ENCODE measurements at places on chromosomes 16 and 17.

GRCh38 chr16:87108941-87109340 is 208.3 kb downstream of the C16orf95 start:
- no peak for DNase-seq

- no peak for DNase-seq
Measured at GRCh38 chr17:39921323-39921722, 2.9 kb upstream of the GSDMB start.

DNA sequence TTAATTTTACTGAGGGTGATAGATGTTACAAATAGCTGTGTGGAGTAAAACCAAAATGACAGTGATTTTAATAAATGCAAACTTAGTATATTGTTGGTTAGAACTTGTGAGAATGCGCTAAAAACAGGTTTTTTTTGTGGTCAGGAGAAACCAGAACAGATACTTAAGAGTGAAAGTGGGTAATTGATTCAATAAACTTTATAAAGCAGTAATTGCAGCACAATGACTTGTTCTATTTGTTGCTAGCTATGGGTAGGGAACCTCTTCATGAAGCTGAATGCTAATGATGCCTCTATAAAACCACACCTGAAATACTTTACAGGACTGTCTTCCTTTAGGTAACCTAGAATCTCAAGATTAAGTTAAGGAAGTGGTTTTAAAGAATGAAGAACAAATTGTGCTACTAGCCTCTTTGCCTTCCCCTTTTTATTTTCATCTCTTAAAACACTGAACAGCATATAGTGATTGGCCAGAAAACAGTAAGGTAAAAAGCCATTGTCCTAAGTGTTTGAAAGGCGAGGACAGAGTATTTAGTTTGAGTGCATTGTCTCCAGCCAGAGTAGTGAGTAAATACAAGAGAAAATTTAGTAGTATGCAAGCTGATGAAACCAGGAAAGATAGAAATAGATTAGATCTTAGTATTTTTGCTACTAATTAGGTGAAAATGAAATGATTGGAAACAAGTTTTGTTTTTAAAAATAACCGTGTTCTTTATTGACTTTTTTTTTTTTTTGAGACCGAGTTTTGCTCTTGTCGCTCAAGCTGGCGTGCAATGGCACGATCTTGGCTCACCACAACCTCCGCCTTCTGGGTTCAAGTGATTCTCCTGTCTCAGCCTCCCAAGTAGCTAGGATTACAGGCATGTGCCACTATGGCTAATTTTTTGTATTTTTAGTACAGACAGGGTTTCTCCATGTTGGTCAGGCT is 6.0 kb downstream of the GGNBP2 start:
- no peak for DNase-seq

- no peak for DNase-seq
Measured at GRCh38 chr17:47318197-47318918, 5.4 kb upstream of the EFCAB13 start.

DNA sequence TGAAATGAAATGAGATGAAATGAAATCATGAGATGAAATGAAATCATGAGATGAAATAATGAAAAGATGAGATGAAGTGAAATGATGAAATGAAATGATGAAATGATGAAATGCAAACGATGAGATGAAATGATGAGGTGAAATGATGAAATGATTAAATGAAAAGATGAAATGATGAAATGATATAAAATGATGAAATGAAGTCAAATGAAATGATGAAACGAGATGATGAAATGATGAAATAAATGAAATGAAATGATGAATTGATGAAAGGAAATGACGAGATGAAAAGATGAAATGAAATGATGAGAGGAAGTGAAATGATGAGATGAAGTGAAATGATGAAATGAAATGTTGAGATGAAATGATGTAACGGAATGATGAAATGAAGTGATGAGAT is 595.6 kb downstream of the TP53TG3F start:
- no peak for DNase-seq

GRCh38 chr16:81442220-81442915 is 2.2 kb upstream of the CMIP start:
- DNase-seq, result no peak

GRCh38 chr17:10050597-10051101 is 145.6 kb upstream of the RCVRN start:
- no peak for DNase-seq

- peak; percentile 14 for DNase-seq
Measured at GRCh38 chr17:65813306-65813705, 251.9 kb upstream of the AXIN2 start.

GRCh38 chr17:39115135-39115534 is 36.3 kb downstream of the PLXDC1 start:
- no peak for DNase-seq

DNA sequence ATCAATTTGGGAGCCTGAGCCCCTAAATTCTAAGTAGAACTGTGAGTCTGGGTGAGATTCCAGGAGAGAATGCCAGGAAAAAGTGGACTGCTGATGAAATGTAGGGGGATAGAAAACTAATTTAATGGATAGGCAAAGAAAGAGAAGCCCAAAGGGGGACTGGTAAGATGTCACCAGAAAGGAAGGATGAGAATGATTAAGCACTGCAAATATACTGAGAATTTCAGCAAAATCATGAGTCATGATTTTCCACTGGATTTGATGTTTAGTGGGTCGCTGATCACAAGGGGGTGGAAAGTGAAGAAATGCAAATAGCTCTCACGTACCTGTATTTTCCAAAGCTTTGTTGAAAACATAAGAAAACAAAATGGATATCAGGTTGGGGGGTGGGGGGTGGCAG is 201.8 kb downstream of the SLC39A11 start:
- DNase-seq, result peak; percentile 10

DNA sequence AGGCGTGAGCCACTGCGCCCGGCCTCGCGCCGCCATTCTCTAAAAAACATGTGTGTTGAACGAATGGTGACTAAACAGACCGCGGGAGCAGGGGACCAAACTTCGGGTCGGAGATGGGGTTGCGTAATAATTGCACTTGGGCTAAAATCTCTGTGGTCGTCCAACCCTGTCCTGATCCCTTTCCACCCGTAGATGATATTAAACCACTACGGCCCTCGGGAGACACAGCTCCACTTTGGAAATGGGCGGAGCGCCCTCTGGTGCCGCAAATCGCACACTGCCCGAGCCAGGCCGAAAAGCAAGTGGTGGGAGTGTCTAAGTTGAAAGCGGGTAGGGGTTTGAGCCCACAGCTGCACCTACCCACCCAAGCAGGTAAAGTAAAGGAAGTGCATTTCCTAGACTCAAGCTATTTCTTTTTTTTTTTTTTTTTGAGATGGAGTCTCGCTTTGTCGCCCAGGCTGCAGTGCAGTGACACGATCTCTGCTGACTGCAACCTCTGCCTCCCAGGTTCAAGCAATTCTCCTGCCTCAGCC is 17.0 kb downstream of the CAVIN1 start:
- no peak for DNase-seq

GRCh38 chr16:57643910-57644309 is 15.5 kb downstream of the ADGRG1 start:
- no peak for DNase-seq

GRCh38 chr17:80812362-80813088 is 179.1 kb upstream of the CHMP6 start:
- no peak for DNase-seq
